ENCODE measurements at places on chromosomes 3 and 15. TPM values are rescaled to one million over a fixed set of nuclear protein-coding genes. Genes with fewer than 3 reads are reported as not detected.

IGSF11 gene
- total RNA-seq: 8.8 TPM

SERPINI2 gene
- 1.1 TPM for total RNA-seq

ZCWPW2 gene
- total RNA-seq: 1.3 TPM

OSBPL10 gene
- total RNA-seq: 65.3 TPM

KLHL40 gene
- total RNA-seq: not detected

NR2E3 gene
- total RNA-seq: 0.13 TPM

HYAL2 gene
- 48.1 TPM for total RNA-seq

TMEM266 gene
- 0.19 TPM for total RNA-seq

DNA sequence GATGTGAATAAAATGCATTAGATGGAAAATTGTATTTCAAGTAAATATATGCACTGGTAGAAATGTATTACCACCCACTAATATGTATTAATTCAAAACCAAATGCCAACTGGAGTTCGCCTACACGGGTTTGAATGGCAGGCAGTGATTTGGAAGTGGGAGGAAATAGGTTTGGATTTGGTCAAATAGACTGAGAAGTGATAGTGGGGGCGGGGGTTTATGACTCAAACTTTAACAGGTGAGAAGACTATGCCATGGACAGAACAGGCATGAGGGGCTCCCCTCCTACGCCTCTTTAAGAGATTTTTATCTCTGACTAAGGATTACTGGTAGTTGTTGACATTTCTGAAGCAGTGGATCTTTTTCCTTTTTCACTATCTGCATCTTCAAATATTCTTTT is 677.8 kb downstream of the NTRK3 start:
- DNase-seq: no peak
- H3K36me3 ChIP-seq: no peaks in the 10 kb centered on the region
- H3K27ac ChIP-seq: no peak overlapping the region
- no peaks in the 10 kb centered on the region for H3K27me3 ChIP-seq
- no peak overlapping the region for H3K4me3 ChIP-seq

- peaks cover 31% of the 10 kb centered on the region for H3K36me3 ChIP-seq
- peak overlapping the region; percentile 98 for H3K4me3 ChIP-seq
- H3K27me3 ChIP-seq: no peaks in the 10 kb centered on the region
- DNase-seq: peak; percentile 21
- H3K4me1 ChIP-seq: peaks cover 25% of the 10 kb centered on the region
Observed at GRCh38 chr3:101849714-101850245, 466 bp downstream of the NFKBIZ start.

DNA sequence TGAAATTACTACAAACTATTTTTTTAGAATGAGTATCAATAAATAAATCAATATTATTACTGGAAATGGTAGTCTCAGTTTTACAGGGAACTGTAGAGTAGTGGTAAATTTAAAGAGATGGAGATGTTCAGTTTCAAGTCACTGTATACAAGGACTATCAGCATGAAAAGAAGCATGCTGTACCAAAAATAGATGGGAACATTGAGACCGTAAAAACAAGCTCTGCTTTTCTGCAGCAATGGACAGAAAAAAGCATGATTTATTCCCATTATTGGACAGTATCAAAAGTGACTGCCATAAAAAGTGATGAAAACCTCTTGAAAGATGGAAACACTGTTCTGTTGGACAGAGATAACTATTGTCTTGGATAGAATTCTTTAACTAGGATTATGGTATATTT is 187.2 kb downstream of the EPHA6 start:
- no peak overlapping the region for H3K4me3 ChIP-seq
- H3K27ac ChIP-seq: no peak overlapping the region
- no peaks in the 10 kb centered on the region for H3K27me3 ChIP-seq
- no peaks in the 10 kb centered on the region for H3K4me1 ChIP-seq

- no peaks in the 10 kb centered on the region for H3K27me3 ChIP-seq
- DNase-seq: no peak
- H3K36me3 ChIP-seq: no peaks in the 10 kb centered on the region
- no peak overlapping the region for H3K27ac ChIP-seq
- no peak overlapping the region for H3K4me3 ChIP-seq
Observed at GRCh38 chr3:12870942-12871341, 29.6 kb upstream of the RPL32 start.

DNA sequence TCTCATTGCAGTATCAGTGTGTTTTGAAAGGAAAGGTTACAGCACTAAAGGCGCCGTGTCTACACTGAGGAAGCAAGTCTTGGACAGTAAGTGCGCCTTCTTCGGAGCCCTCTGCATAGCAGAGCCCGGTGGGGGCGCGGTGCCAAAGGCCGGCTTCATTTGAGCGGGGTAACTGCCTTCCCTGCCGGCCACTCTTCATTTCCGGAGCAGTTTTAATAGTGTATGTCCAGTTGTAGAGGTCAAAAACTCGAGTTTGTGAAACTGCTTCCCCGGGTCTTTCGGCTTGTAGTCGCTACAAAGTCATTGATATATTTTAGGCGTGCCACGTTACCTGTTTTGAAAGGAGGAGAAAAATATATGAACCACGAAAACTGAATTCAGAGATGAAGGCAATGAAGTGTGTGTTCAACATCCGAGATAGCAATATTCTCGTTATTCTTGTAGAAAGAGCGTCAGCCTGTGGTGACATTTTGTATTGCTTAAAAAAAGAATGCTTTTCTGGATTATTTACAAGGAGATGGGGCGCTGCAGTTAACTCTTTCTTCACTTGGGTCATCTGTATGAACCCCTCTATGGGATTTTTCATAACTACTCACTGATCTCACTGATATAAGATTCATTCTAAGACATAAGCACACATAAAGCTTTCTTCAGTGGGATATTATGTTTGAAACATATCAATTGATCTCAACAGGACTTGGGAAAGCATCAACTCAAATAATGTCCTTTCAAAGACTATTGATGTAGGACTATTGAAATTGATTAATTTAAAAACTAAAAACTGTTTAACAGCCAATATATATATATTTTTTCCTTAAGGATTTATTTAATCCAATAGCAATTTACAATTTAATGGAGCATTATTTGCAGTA is 3.0 kb downstream of the ALCAM start:
- DNase-seq: no peak
- H3K27me3 ChIP-seq: no peaks in the 10 kb centered on the region
- no peaks in the 10 kb centered on the region for H3K36me3 ChIP-seq
- peak overlapping the region; percentile 48 for H3K4me3 ChIP-seq
- peaks cover 4% of the 10 kb centered on the region for H3K4me1 ChIP-seq
- peak overlapping the region; percentile 86 for H3K27ac ChIP-seq

- peak overlapping the region; percentile 93 for H3K27ac ChIP-seq
- H3K4me3 ChIP-seq: no peak overlapping the region
- H3K4me1 ChIP-seq: peaks cover 99% of the 10 kb centered on the region
- no peak for DNase-seq
- H3K36me3 ChIP-seq: no peaks in the 10 kb centered on the region
- no peaks in the 10 kb centered on the region for H3K27me3 ChIP-seq
Observed at GRCh38 chr15:90161950-90162361, 39.2 kb upstream of the SEMA4B start.

GRCh38 chr15:77036537-77037387 is 34.1 kb downstream of the TSPAN3 start:
- no peak for DNase-seq
- no peak overlapping the region for H3K27ac ChIP-seq
- no peaks in the 10 kb centered on the region for H3K27me3 ChIP-seq
- H3K4me3 ChIP-seq: no peak overlapping the region
- no peaks in the 10 kb centered on the region for H3K4me1 ChIP-seq

DNA sequence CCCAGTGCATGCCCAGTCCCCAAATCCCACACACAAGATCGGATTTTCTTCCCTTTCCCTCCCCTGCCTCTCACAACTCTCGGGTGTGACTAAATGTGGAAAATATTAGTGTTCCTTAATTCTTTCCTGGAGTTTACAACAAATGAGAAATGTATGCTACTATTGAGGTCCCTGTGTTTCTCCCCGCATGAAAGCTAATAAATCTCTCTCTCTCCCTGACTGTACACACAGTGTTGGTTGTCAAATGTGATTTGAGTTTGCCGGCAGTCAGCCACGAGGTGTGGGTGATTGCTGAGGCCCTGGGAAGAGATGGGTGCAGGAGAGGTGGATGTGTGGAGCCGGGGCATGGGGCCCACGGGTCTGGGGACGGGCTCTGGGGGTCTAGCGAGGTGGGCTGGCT is 161.4 kb upstream of the IQSEC1 start:
- no peak overlapping the region for H3K4me3 ChIP-seq
- no peaks in the 10 kb centered on the region for H3K27me3 ChIP-seq
- no peak for DNase-seq
- H3K36me3 ChIP-seq: no peaks in the 10 kb centered on the region
- H3K27ac ChIP-seq: no peak overlapping the region

- H3K4me1 ChIP-seq: no peaks in the 10 kb centered on the region
- H3K27ac ChIP-seq: peak overlapping the region; percentile 44
- no peaks in the 10 kb centered on the region for H3K27me3 ChIP-seq
- no peaks in the 10 kb centered on the region for H3K36me3 ChIP-seq
- H3K4me3 ChIP-seq: no peak overlapping the region
- no peak for DNase-seq
Observed at GRCh38 chr3:165210132-165210531, 13.9 kb upstream of the SLITRK3 start.

DNA sequence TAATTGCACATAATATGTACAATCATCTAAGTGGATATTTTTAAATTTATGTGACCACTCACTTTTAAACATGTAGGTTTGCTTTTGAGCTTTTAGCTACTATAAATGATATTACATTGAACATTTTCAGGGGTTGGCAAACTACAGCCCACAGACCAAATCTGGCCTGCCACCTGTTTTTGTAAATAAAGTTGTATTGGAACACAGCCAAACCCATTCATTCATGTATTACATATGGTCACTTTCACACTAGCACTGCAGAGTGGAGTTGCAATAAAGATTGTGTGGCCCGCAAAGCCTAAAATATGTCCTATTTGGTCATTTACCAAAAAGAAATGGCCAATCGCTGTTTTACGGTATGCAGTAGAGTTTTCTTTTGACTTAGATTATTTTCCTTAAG is 21.2 kb downstream of the CMTM7 start:
- no peaks in the 10 kb centered on the region for H3K27me3 ChIP-seq
- H3K27ac ChIP-seq: no peak overlapping the region
- H3K4me3 ChIP-seq: no peak overlapping the region
- DNase-seq: no peak
- H3K36me3 ChIP-seq: no peaks in the 10 kb centered on the region

- no peaks in the 10 kb centered on the region for H3K36me3 ChIP-seq
- DNase-seq: no peak
- H3K4me1 ChIP-seq: no peaks in the 10 kb centered on the region
- no peak overlapping the region for H3K4me3 ChIP-seq
- no peak overlapping the region for H3K27ac ChIP-seq
Observed at GRCh38 chr15:27454281-27455075, 483.5 kb downstream of the GABRG3 start.

GRCh38 chr3:59374818-59375211 is 325.0 kb upstream of the CFAP20DC start:
- no peaks in the 10 kb centered on the region for H3K27me3 ChIP-seq
- no peak overlapping the region for H3K4me3 ChIP-seq
- no peaks in the 10 kb centered on the region for H3K4me1 ChIP-seq
- no peaks in the 10 kb centered on the region for H3K36me3 ChIP-seq
- no peak overlapping the region for H3K27ac ChIP-seq

DNA sequence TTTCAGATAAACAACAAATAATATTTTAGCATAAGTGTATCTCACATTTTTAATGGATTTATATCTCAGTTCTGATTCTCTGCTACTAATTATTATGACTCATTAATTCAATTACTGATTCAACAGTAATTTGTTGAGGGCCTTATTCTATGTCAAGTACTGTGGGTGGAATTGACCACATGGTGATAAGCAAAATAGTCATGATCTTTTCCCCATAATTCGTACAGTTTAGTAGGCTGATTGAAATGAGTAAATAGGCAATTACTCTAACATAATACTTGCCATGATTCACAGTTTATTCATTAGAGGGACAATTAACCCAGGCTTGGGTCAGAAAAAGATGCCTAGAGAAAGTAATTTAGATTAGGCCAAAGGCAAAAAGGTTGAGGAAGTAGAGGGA is 60.9 kb upstream of the SLC4A7 start:
- H3K4me3 ChIP-seq: no peak overlapping the region
- no peaks in the 10 kb centered on the region for H3K36me3 ChIP-seq
- H3K4me1 ChIP-seq: peaks cover 6% of the 10 kb centered on the region

DNA sequence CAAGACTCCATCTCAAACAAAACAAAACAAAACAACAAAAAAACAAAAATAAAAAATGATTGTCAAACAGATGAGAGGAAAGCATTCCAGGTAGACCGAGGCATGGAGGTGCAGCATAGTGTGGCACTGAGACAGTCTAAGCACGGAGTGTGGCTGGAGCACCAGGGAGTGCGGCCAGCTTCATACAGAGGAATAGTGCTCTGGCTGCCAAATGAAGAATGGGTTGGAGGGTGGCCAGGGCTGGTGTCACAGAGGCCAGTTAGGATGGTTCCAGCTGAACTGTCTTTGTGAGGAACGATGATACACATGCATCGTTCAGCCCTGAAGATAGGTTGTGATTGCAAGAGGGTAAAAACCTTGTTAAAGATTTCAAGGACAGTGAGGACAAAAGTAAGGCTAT is 28.3 kb downstream of the MITF start:
- no peaks in the 10 kb centered on the region for H3K36me3 ChIP-seq
- H3K27ac ChIP-seq: no peak overlapping the region
- H3K4me3 ChIP-seq: no peak overlapping the region
- H3K4me1 ChIP-seq: no peaks in the 10 kb centered on the region
- no peaks in the 10 kb centered on the region for H3K27me3 ChIP-seq
- no peak for DNase-seq

DNA sequence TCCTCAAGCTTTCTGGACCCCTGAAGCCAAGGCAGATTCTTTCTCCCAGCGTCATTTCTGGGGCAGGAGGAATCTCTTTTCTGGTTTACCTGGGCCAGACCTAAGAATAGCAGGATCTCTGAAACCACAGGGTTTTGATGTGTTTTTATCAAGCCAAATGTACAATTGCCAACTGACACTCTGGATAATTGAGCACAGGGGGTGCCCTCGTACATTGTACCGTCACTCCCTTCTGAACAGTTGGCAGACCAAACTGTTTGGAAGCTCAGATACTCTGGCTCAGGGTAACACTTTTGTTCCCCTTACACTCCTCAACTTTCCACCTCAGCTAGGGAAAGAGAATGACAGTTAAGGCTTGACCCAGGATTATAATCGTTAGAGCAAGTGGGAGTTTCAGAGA is 49.9 kb downstream of the ASTE1 start:
- peaks cover 6% of the 10 kb centered on the region for H3K4me1 ChIP-seq
- no peaks in the 10 kb centered on the region for H3K36me3 ChIP-seq
- H3K27ac ChIP-seq: no peak overlapping the region
- no peaks in the 10 kb centered on the region for H3K27me3 ChIP-seq
- DNase-seq: no peak

DNA sequence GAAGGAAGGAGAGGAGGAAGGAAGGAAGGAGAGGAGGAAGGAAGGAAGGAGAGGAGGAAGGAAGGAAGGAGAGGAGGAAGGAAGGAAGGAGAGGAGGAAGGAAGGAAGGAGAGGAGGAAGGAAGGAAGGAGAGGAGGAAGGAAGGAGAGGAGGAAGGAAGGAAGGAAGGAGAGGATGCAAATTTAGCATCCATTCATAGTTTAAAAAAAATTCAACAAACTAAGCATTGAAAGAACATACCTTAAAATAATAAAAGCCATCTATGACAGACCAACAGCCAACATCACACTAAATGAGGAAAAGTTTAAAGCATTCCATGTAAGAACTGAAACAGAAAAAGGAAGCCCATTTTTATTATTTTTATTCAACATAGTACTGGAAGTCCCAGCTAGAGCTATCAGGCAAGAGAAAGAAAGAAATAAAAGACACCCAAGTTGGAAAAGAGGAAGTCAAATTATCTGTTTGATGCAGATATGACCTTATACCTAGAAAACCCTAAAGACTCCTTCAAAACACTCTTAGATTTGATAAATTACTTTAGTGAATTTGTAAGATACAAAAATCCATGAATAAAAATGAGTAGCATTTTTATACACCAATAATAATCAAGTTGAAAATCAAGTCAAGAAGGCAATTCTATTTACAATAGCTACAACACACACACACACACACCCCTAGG is 52.2 kb upstream of the FXR1 start:
- no peaks in the 10 kb centered on the region for H3K4me1 ChIP-seq
- no peak overlapping the region for H3K27ac ChIP-seq
- no peaks in the 10 kb centered on the region for H3K36me3 ChIP-seq
- no peaks in the 10 kb centered on the region for H3K27me3 ChIP-seq
